ENCODE measurements at places on chromosomes 2 and 18. TPM values are rescaled to one million over a fixed set of nuclear protein-coding genes. Genes with fewer than 3 reads are reported as not detected.

- no peaks in the 10 kb centered on the region for H3K27me3 ChIP-seq
- H3K27ac ChIP-seq, result no peak overlapping the region
- no peak overlapping the region for H3K4me3 ChIP-seq
- no peak for DNase-seq
- H3K4me1 ChIP-seq, result no peaks in the 10 kb centered on the region
Measured at GRCh38 chr2:38129481-38129880, 53.5 kb upstream of the CYP1B1 start.

DNA sequence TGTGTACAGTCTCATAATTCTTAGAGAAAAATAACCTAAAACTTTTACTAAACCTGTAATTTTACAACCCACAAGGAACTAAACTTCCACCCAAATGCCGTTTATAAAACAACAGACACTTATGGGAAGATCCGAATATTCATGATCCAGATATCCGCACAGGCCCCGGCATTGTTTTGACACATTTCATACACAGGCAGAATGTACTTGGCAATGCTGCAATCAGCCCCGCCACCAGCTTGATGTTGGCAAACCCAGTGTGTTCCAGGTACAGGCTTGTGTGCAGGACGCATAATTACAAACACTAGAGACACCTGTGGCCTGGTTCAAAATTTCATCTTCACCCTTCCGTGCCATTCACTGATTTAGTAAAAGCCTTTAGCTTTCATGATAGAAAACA is 393.0 kb upstream of the SALL3 start:
- no peak overlapping the region for H3K27ac ChIP-seq
- no peak overlapping the region for H3K4me3 ChIP-seq
- no peak for DNase-seq

- H3K27me3 ChIP-seq, result no peaks in the 10 kb centered on the region
- no peaks in the 10 kb centered on the region for H3K36me3 ChIP-seq
- no peak overlapping the region for H3K4me3 ChIP-seq
- DNase-seq, result no peak
- no peak overlapping the region for H3K27ac ChIP-seq
- no peaks in the 10 kb centered on the region for H3K4me1 ChIP-seq
Measured at GRCh38 chr2:141501752-141502151, 629.1 kb downstream of the LRP1B start.

- no peaks in the 10 kb centered on the region for H3K27me3 ChIP-seq
- DNase-seq, result no peak
- no peaks in the 10 kb centered on the region for H3K4me1 ChIP-seq
- no peaks in the 10 kb centered on the region for H3K36me3 ChIP-seq
- no peak overlapping the region for H3K4me3 ChIP-seq
Measured at GRCh38 chr18:79133724-79134123, 64.5 kb downstream of the ATP9B start.

The NYAP2 gene
- not detected for total RNA-seq

GRCh38 chr2:35708411-35708923 is 647.1 kb upstream of the CRIM1 start:
- H3K27ac ChIP-seq, result no peak overlapping the region
- no peaks in the 10 kb centered on the region for H3K4me1 ChIP-seq
- H3K27me3 ChIP-seq, result no peaks in the 10 kb centered on the region
- H3K4me3 ChIP-seq, result no peak overlapping the region
- DNase-seq, result no peak

- H3K4me1 ChIP-seq, result no peaks in the 10 kb centered on the region
- H3K27me3 ChIP-seq, result no peaks in the 10 kb centered on the region
- no peak overlapping the region for H3K27ac ChIP-seq
- no peak for DNase-seq
- H3K36me3 ChIP-seq, result no peaks in the 10 kb centered on the region
- no peak overlapping the region for H3K4me3 ChIP-seq
Measured at GRCh38 chr2:27092696-27093429, 6.3 kb downstream of the KHK start.

The MYO1B gene
- total RNA-seq, result 34.1 TPM

The ABCB11 gene
- 18.4 TPM for total RNA-seq

The SERPINB12 gene
- total RNA-seq, result not detected

The ELOA2 gene
- total RNA-seq, result not detected

GRCh38 chr2:39179974-39180960 is 59.4 kb upstream of the SOS1 start:
- H3K36me3 ChIP-seq, result no peaks in the 10 kb centered on the region
- no peaks in the 10 kb centered on the region for H3K27me3 ChIP-seq
- no peak overlapping the region for H3K4me3 ChIP-seq
- H3K27ac ChIP-seq, result no peak overlapping the region
- H3K4me1 ChIP-seq, result no peaks in the 10 kb centered on the region

The SH3RF3 gene
- 4.6 TPM for total RNA-seq

DNA sequence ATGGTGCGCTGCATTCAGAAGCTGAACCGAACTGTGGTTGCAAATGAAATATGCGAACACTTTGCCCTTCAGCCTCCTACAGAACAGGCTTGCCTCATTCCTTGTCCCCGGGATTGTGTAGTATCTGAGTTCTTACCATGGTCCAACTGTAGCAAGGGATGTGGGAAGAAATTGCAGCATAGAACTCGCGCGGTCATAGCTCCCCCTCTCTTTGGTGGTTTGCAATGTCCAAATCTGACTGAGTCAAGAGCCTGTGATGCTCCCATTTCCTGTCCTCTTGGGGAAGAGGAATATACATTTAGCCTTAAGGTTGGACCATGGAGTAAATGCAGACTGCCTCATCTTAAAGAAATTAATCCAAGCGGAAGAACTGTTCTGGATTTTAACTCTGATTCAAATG is 291.4 kb downstream of the THSD7B start:
- H3K36me3 ChIP-seq, result no peaks in the 10 kb centered on the region
- no peak overlapping the region for H3K27ac ChIP-seq
- H3K27me3 ChIP-seq, result no peaks in the 10 kb centered on the region
- no peak for DNase-seq
- H3K4me3 ChIP-seq, result no peak overlapping the region
- H3K4me1 ChIP-seq, result no peaks in the 10 kb centered on the region

DNA sequence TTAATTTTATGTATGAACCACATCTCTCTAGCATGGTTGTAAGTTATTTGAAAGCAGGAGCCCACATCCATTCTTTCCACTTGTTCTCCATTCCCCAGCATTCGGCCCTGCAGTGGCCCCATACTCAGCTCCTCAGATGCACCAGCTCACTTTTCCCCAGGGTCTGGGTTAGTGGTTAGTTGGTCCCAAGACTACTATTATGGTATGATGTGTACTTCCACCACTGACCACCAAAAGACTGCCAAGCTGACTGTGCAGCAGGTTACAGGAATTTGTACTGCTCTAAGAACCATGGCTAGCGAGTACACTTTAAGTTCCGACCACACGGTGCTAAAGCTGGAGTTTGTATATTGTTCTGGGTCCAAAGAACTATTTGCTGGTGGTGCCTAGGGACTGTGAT is 413.6 kb upstream of the TCF4 start:
- no peaks in the 10 kb centered on the region for H3K27me3 ChIP-seq
- no peak for DNase-seq
- no peak overlapping the region for H3K4me3 ChIP-seq
- H3K4me1 ChIP-seq, result peaks cover 3% of the 10 kb centered on the region

- H3K36me3 ChIP-seq, result no peaks in the 10 kb centered on the region
- DNase-seq, result no peak
- H3K4me1 ChIP-seq, result no peaks in the 10 kb centered on the region
- H3K27me3 ChIP-seq, result no peaks in the 10 kb centered on the region
- H3K4me3 ChIP-seq, result no peak overlapping the region
Measured at GRCh38 chr2:102436323-102436722, 13.4 kb downstream of the IL18RAP start.

- H3K27ac ChIP-seq, result no peak overlapping the region
- H3K4me3 ChIP-seq, result no peak overlapping the region
- no peaks in the 10 kb centered on the region for H3K27me3 ChIP-seq
- H3K36me3 ChIP-seq, result no peaks in the 10 kb centered on the region
Measured at GRCh38 chr2:152037743-152038435, 61.0 kb downstream of the CACNB4 start.

DNA sequence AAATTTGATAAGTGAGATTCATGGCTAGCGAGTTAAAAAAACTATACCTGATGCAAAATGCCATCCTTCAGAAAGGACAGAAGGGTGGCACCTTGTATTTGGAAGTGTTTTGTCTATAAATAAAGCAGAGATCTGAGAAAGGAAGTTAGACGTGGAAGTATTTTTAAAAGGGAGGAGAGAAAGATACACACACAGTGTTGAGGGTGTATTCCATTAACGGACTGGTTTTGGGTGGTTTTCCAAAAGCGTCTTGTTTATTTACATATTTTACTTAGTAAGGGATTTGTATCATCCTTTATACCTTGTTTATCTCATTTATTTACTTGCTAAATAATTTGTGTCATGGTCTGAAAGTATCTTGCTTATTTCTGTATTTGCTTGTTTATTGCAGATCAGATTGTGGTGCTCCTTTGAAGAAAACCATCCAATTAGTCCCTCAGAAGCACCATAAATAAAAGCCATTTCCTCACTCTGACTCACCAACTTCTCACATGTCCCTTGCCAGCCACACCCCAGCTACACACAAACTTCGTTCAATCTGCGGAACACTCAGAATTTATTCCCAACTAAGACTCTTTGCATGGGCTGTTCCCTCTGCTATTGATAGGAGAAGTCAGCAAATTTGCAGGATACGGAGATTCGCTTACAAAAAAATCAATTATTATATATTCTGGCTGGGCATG is 90.8 kb downstream of the FAM124B start:
- H3K36me3 ChIP-seq, result no peaks in the 10 kb centered on the region
- no peak for DNase-seq
- no peaks in the 10 kb centered on the region for H3K4me1 ChIP-seq
- H3K27me3 ChIP-seq, result no peaks in the 10 kb centered on the region
- no peak overlapping the region for H3K4me3 ChIP-seq

DNA sequence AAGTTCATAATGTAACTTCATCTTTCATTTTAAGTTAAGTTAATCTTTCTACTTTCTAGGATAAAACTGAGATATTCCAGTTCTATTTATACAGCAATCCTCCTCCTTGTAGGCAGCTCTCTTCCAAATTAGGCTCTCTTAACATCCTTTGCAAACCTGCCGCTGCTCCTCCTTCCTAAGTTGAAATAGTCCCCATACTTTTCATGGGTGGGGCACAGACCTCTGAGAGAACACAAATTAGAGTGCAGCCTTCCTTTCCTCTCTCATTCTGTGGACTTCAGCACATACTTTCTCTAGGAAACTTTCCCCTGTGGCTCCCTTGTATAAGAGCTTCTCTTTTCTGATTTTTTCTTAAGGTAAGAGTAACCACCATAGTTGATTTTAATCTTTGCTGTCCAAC is 28.3 kb downstream of the TWSG1 start:
- H3K4me3 ChIP-seq, result no peak overlapping the region
- H3K27me3 ChIP-seq, result no peaks in the 10 kb centered on the region
- no peak for DNase-seq
- H3K36me3 ChIP-seq, result no peaks in the 10 kb centered on the region

The TGFA gene
- total RNA-seq, result 1.1 TPM

DNA sequence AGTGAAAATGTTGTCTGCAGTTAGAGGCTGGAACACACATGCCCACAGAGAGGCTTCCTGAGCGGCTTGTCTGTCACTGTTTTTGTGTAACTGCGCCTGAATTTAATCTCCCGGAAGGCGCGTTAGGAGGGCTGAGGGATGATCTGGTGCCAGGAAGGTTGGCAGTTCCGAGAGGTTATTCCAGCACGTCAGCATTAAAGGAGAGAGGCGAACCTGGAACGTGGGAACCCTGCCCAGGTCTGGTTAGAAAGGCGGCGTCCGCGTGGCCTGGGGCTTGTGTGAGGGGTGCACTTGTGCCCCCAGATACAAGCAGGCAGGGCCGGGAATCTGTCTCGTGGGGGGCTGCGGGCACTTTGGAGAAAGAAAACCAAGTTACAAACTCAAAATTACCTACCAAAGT is 75.3 kb downstream of the NFATC1 start:
- H3K4me3 ChIP-seq, result no peak overlapping the region
- H3K27me3 ChIP-seq, result no peaks in the 10 kb centered on the region
- no peaks in the 10 kb centered on the region for H3K4me1 ChIP-seq
- H3K27ac ChIP-seq, result no peak overlapping the region
- DNase-seq, result no peak

DNA sequence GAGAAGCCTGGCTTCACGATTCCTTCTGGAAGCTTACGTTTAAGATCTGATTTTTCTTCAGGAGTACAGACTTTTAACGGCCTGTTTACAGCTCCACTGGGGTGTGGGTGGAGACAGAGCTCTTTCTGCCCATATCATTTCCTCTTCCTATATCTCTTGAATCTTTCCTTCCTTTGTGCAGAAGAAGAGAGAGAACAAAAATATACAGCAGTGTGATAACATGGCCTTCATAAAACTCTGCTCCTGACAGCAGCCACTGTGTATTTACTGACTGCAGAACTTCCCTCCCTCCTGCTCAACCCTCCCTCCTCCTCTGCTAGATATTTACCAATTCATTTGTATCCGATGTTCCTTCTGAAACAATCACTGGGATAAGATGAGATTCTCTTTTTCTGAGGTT is 34.1 kb upstream of the REEP1 start:
- no peak overlapping the region for H3K4me3 ChIP-seq
- no peak overlapping the region for H3K27ac ChIP-seq
- no peaks in the 10 kb centered on the region for H3K27me3 ChIP-seq
- DNase-seq, result no peak
- H3K4me1 ChIP-seq, result no peaks in the 10 kb centered on the region
- H3K36me3 ChIP-seq, result no peaks in the 10 kb centered on the region

- H3K27ac ChIP-seq, result no peak overlapping the region
- H3K4me3 ChIP-seq, result no peak overlapping the region
- H3K36me3 ChIP-seq, result no peaks in the 10 kb centered on the region
- H3K4me1 ChIP-seq, result no peaks in the 10 kb centered on the region
- H3K27me3 ChIP-seq, result no peaks in the 10 kb centered on the region
- DNase-seq, result no peak
Measured at GRCh38 chr18:52572036-52573000, 232.3 kb downstream of the DCC start.

GRCh38 chr2:96340493-96341414 is 5.2 kb downstream of the NCAPH start:
- H3K27ac ChIP-seq, result no peak overlapping the region
- no peaks in the 10 kb centered on the region for H3K4me1 ChIP-seq
- H3K27me3 ChIP-seq, result no peaks in the 10 kb centered on the region
- no peaks in the 10 kb centered on the region for H3K36me3 ChIP-seq
- no peak overlapping the region for H3K4me3 ChIP-seq

DNA sequence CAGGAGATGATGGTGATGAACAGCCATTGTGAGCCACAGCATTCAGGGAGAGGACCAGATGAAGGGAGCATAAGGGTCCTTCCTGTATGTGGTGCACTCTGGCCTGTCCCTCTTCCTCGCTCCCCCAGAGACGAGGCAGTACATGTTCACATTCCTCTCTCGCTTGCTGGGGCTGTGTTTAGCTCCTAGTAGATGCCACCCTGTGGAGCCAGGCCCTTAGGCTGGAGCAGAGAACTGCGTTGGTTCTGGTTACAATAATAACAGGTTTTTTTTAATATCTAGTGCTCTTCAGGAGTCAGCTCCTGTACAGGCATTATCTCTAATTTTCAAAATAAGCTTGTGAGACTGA is 171.1 kb upstream of the MYT1L start:
- H3K27ac ChIP-seq, result no peak overlapping the region
- H3K4me1 ChIP-seq, result no peaks in the 10 kb centered on the region
- no peak for DNase-seq
- no peak overlapping the region for H3K4me3 ChIP-seq

Measured in breast epithelium (tissue), 4 donors.